Cardiac muscle cell (in vitro differentiated cells and primary cell): ENCODE measurements at places on chromosomes 2 and 18.

- H3K27me3 ChIP-seq = no peaks in the 10 kb centered on the region
- no peak for DNase-seq
- H3K4me3 ChIP-seq = no peak overlapping the region
- H3K4me1 ChIP-seq = no peaks in the 10 kb centered on the region
- H3K27ac ChIP-seq = no peak overlapping the region
Observed at GRCh38 chr2:151770995-151771394, 36.7 kb upstream of the NEB start.

DNA sequence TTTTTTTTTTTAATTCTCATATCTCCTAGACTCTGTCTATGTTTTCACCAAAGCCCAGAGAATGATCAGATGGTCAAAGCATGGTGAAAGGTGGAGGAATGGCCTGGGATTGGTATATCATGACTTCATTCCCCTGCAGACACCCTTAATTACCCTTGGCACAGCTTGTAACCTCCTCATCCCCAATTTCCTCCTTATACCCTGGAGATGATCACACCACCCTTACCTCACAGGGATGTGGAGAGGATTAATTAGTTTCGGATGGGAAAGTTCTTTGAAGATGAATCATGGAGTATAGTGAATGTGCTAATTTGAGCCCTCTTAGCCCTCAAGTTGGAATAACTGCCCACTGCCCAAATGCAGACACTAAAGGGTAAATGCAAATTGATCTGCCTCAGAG is 138.0 kb upstream of the LYPD6 start:
- no peak overlapping the region for H3K4me3 ChIP-seq
- H3K4me1 ChIP-seq = no peaks in the 10 kb centered on the region
- no peaks in the 10 kb centered on the region for H3K36me3 ChIP-seq
- H3K27me3 ChIP-seq = no peaks in the 10 kb centered on the region
- H3K27ac ChIP-seq = no peak overlapping the region

GRCh38 chr2:9380702-9381628 is 42.4 kb downstream of the ITGB1BP1 start:
- H3K27ac ChIP-seq = no peak overlapping the region
- H3K4me3 ChIP-seq = no peak overlapping the region
- no peaks in the 10 kb centered on the region for H3K27me3 ChIP-seq
- DNase-seq = peak; percentile 96
- no peaks in the 10 kb centered on the region for H3K36me3 ChIP-seq

- H3K4me3 ChIP-seq = no peak overlapping the region
- H3K27ac ChIP-seq = no peak overlapping the region
- H3K27me3 ChIP-seq = peaks cover 10% of the 10 kb centered on the region
- H3K4me1 ChIP-seq = no peaks in the 10 kb centered on the region
Observed at GRCh38 chr2:149033716-149034115, 4.8 kb upstream of the LYPD6B start.

- no peak for DNase-seq
- peaks cover 8% of the 10 kb centered on the region for H3K4me1 ChIP-seq
Observed at GRCh38 chr2:857081-857480, 93.6 kb upstream of the SNTG2 start.

- peaks cover 14% of the 10 kb centered on the region for H3K4me1 ChIP-seq
- H3K27ac ChIP-seq = no peak overlapping the region
- no peaks in the 10 kb centered on the region for H3K27me3 ChIP-seq
Observed at GRCh38 chr18:6837904-6838303, 108.4 kb downstream of the ARHGAP28 start.

- H3K36me3 ChIP-seq = no peaks in the 10 kb centered on the region
- DNase-seq = no peak
- no peak overlapping the region for H3K27ac ChIP-seq
Observed at GRCh38 chr2:229282758-229283546, 11.9 kb upstream of the PID1 start.

DNA sequence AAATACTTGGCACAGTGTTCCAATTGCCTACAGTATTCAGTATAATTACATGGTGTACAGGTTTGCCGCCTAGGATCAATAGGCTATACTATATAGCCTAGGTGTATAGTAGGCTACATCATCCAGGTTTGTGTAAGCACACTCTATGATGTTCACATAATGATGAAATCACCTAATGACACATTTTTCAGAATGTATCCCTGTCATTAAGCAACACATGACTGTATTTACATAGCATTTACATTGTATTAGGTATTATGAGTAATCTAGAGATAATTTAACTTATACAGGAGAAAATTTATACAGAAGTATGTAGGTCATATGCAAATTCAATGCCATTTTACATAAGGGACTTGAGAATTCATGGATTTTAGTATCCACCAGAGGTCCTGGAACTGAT is 35.4 kb downstream of the SCN7A start:
- H3K36me3 ChIP-seq = no peaks in the 10 kb centered on the region
- no peaks in the 10 kb centered on the region for H3K27me3 ChIP-seq
- no peak overlapping the region for H3K4me3 ChIP-seq

DNA sequence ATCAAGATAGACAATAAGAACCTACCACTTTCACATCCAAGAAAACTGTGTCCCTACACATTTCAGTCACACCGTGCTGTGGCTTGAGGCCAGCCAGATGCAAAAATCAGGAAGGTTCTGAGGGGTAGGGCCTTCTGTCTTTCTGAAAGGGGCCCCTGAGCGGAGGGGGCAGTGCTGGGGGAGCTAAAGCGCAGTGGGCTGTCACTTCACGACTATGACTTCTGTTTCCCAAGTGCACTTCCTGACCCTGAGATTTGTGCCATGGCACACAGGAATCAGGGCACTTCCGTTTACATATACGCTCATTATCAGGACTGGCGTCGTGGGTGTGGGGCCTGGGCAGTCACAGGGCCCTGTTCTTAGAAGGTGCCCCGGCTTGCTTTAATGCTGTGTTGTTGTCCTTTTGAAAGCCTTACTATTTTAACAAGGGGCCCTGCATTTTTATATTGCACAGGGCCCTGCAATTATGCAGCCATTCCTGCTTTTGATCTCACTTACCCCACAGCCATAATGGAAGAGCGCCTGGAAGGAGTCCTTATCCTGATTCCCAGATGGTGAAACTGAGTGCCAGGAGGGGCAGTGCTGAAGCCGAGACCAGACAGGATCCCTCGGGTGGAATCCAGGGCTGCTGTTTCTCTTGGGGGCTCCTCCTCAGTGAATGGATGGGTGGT is 620 bp downstream of the NGEF start:
- H3K27ac ChIP-seq = no peak overlapping the region
- no peak for DNase-seq
- no peaks in the 10 kb centered on the region for H3K36me3 ChIP-seq
- H3K4me1 ChIP-seq = no peaks in the 10 kb centered on the region
- H3K27me3 ChIP-seq = no peaks in the 10 kb centered on the region

DNA sequence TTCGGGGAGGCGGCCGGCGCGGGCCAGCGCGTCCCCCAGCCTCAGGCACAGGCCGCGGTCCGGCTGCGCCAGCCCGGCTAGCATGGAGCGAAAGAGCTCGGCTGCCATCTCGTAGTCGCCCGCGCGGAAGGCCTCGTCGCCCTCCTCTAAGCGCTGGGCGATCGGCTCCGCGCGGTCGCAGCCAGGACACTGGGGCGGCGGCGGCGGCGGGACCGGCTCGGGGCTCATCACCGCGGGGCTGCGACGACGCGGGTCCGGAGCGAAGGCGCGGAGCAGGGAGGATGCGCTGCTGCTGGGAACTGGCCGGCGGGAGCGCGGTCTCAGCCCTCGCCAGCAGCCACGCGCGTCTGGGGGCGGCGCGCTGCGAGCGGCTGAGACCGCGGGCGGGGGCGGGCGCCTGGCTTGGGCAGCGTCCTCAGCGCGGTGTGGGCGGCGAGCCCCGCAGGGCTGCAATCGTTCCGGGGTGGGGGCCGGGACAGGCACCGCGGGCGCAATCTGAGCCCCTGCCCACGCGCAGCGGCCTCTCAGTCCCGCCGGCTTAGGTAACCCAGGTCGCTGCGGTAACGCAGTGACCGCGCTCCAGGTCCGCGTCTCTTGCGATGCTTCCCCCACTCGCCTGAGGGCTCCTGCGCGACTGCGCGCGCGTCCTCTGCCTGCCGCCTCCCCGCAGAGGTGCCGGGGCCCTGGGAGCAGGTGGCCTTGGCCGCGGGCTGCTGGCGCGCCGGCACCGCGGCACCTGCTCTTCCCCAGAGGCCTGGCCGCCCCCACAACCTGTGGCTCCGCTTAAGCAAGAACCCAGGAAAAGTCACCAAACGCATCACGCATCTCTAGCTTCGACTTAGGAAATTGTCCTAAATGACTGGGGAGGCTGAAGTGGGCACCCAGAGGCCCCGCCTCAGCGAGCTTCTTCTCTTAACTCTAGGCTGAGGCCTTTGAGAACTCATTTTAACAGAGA is at the start of gene LONRF2:
LONRF2 (minus strand) TSS at position 636 of the 955 bp plus-strand sequence; CDS start at position 228, 408 bp downstream.
- peaks cover 82% of the 10 kb centered on the region for H3K27me3 ChIP-seq
- peak within 1 kb of the TSS; percentile 69 for H3K4me3 ChIP-seq
- H3K4me1 ChIP-seq = no peaks in the 10 kb centered on the region

DNA sequence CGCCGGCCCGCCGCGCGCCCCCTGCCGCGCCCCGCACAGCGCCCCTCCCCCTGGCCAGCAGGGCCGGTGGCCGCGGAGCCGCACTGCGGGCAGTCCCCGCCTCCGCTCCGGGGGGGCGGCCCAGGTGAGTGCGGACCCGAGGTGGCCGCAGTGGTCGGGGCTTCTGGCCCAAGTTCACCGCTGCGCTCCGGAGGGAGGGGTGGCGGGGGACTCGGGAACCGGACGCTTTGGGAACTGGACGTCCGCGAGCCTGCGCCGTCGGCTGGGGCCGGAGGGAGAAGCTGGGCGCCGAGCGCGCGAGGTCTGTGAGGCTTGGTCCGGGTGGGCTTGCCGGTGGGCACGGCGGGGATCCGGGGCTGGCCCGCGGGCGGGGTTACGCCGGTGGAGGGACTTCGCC is 591 bp upstream of the LDLRAD4 start:
- DNase-seq = no peak
- no peak overlapping the region for H3K27ac ChIP-seq
- H3K36me3 ChIP-seq = no peaks in the 10 kb centered on the region
- peaks cover 33% of the 10 kb centered on the region for H3K27me3 ChIP-seq

GRCh38 chr2:73112913-73113854 is at the start of gene RAB11FIP5:
Gene RAB11FIP5 (minus strand): TSS chr2:73112948. CDS start chr2:73112777, 171 bp downstream.
- peaks cover 5% of the 10 kb centered on the region for H3K4me1 ChIP-seq
- no peaks in the 10 kb centered on the region for H3K36me3 ChIP-seq
- H3K27me3 ChIP-seq = peaks cover 38% of the 10 kb centered on the region
- no peak within 1 kb of the TSS for H3K27ac ChIP-seq
- peak within 1 kb of the TSS; percentile 72 for H3K4me3 ChIP-seq

GRCh38 chr18:43581936-43582519 is 304.7 kb upstream of the SYT4 start:
- H3K4me3 ChIP-seq = no peak overlapping the region
- DNase-seq = no peak
- no peaks in the 10 kb centered on the region for H3K27me3 ChIP-seq
- H3K4me1 ChIP-seq = no peaks in the 10 kb centered on the region
- H3K36me3 ChIP-seq = no peaks in the 10 kb centered on the region

DNA sequence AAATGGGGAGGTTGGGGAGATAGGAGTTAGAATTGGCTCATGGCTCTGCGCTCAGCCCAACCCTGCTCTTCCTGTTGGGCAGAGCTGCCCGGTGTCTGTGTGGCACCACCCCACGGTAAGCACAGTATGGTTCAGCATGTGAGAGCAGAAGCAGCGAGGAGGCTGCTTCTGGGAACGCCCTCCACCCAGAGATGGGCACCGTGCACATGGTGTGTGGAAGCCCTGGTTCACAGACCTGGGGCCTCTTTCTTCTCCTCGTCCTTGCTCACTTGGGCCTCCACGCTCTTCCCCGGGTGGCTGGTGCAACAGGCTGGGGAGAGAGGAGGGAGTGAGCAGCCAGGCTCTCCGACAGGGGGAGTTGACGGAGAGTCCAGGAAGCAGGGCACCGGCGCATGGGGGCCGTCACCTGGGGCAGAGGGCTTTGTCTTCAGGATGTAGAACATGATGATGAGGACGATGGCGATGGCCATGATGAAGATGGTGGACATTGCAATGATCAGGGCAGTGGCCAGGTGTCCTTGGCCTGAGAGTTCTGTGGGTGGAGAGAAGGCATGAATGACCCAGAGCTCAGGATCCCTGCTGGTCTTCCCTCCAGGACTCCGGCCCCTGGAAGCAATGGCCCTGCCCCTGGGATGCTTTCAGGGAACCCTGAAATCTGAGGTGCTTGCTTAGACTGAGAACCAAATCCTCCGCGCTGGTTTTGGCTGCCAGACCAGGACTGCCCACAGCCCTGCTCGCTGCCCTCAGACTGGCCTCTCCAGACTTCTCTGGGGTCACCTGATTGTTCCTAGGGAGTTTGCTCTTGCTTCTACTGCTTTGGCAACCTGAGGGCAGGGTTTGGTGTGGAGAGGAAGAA is 78.3 kb downstream of the EDAR start:
- H3K4me1 ChIP-seq = no peaks in the 10 kb centered on the region
- H3K27ac ChIP-seq = no peak overlapping the region

GRCh38 chr2:188601927-188602326 is 310.3 kb downstream of the GULP1 start:
- H3K27me3 ChIP-seq = no peaks in the 10 kb centered on the region
- H3K36me3 ChIP-seq = no peaks in the 10 kb centered on the region
- H3K4me1 ChIP-seq = no peaks in the 10 kb centered on the region
- no peak overlapping the region for H3K27ac ChIP-seq

DNA sequence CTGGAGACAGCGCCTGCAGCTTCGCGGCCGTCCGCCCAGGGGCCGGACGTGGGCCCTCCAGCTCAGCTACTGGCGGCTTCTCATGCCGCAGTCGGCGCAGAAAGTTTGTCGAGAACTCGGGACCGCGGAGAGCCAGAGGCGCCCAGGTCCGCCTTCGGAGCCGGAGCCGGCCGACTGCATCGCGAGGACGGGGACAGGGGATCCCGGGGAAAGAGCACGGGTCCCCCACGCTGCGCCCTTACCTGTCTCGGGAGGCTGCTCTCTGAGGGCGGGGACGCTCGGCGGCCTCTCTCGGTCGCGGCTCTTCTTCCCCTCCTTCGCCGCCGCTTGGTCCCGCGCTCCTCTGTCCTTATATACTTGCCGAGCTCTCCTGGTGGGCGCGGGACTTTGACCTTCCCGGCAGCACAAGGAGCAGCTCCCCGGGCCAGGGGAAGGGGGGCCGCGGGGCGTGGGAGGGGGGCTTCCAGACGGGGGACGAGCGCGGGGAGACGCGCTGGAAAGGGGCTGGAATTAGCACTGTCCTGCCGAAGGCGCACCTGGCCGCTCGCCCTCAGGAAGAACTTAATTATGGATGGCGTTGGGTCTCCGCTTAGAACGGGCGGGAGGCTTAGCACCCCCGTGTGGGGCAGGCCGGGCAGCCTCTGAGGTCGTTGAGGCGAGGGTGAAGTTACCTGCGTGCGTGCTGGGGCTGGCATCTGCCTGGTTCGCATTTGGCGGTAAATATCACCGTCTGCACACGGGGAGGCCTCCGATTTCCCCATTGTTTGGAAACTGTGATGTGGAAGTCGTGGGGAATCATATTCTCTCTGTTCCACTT is at the start of gene POMC:
POMC (minus strand) TSS at position 325 of the 817 bp plus-strand sequence. CDS start 3,808 bp downstream, outside the sequence.
- no peak within 1 kb of the TSS for H3K27ac ChIP-seq
- peaks cover 74% of the 10 kb centered on the region for H3K27me3 ChIP-seq
- no peaks in the 10 kb centered on the region for H3K4me1 ChIP-seq
- H3K36me3 ChIP-seq = no peaks in the 10 kb centered on the region

GRCh38 chr2:98554116-98554861 is 54.0 kb downstream of the COA5 start:
- H3K36me3 ChIP-seq = no peaks in the 10 kb centered on the region
- no peaks in the 10 kb centered on the region for H3K4me1 ChIP-seq
- no peak overlapping the region for H3K4me3 ChIP-seq
- no peak for DNase-seq
- H3K27me3 ChIP-seq = no peaks in the 10 kb centered on the region
